ENCODE measurements at places on chromosomes 13 and 19.

- no peak for DNase-seq
Measured at GRCh38 chr13:97648171-97648880, 214.4 kb downstream of the RAP2A start.

DNA sequence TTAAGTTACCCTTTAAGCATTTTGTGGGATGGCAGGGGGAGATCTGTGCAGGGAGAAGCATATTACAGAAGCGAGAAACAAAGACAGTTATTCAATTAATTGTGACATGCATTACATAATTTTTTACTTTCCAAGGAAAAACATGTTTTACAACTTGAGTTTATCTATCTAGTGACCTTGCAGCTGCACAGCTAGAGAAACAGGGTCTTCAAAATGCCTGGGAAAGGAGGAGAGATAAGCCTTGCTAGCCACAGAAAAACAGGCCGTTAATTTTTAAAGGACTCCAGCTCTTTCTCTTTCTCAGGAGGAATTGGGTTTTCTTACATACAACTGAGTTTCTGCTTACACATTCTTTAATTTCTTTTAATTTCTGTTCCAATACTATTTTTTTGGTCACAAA is 14.8 kb upstream of the ZNF431 start:
- DNase-seq, result no peak

DNA sequence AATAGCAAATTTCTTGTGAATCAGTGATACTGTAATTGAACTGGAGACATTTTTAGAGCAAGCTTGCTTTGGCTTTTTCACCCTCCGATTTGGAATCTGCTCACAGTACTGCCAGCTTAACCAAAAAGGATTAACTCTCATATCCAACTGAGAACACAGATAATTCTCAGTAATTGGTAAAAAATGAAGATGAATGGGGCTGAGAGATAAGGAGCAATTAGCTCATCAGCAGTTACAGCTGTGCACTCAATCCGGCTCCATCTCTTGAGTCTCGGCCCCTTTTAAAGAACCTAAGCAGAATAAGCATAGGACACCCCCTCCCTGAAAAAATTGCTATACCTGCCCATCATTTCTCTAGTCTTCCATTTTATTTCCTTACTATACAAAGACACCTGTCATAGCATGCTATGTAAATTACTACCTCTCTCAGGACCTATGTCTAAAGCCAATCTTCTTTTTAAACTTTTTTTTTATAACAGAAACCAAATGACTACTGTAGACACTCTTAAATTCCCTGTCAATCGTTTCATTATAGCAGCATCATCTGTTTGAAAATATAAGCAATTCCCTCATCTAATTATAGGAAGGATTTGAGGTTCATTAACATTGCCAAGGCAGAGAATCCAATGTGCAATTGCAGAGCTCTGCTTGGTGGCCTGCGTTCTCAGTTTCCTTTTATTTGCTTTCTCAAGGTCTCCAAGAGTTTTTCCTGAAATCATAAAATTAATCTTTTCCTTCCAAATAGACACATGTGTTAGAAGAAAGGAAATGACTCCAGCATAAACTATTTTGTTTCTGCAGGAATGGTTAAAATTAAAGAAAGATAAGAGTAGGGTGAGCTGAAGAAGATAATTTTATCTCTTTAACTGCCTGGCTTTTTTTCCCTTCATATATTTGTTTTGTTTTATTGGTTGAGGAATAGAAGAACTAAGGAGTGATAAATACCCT is 242.1 kb downstream of the DACH1 start:
- no peak for DNase-seq

DNA sequence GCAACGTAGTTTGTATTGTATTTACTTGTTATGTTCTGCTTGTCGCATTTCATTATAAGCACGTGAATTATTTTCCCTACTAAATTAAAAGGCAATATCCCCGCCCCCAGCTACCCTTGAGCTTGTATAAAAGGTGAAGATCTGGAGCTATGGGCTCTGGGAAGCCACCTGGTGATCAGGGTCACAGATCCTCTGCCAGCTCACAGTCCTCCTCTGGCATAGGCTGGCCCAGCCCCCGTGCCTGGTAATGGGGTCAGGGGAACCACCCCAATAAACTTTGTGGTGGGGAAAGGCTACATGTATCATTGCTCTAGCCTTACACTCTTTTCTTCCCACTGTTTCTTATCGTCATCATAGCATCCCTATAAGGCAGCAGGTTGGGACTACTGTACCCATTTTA is 190.2 kb upstream of the TSHZ3 start:
- no peak for DNase-seq

GRCh38 chr13:20415306-20415679 is 110.4 kb downstream of the CRYL1 start:
- no peak for DNase-seq

DNA sequence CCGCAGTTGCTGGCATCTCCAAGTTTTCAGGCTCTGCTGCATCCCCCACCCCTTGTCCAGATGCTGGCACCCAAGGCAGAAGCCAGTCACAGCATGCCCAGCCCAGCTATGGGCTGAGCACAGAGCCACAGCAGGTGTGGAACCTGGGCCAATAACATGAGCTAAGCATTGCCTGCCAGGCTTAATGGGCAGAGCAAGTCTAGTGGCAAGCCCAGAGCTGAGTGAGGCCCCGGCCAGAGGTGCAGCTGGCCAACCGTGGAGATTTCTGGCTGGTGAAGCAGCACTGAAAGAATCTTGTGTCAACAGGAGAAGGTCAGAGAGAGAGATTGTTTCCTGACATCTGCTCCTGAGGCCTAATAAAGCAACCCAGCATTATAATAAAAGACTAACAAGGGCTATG is 111.0 kb downstream of the B3GLCT start:
- DNase-seq, result no peak

- DNase-seq, result no peak
Measured at GRCh38 chr13:101572456-101572855, 120.0 kb downstream of the ITGBL1 start.

DNA sequence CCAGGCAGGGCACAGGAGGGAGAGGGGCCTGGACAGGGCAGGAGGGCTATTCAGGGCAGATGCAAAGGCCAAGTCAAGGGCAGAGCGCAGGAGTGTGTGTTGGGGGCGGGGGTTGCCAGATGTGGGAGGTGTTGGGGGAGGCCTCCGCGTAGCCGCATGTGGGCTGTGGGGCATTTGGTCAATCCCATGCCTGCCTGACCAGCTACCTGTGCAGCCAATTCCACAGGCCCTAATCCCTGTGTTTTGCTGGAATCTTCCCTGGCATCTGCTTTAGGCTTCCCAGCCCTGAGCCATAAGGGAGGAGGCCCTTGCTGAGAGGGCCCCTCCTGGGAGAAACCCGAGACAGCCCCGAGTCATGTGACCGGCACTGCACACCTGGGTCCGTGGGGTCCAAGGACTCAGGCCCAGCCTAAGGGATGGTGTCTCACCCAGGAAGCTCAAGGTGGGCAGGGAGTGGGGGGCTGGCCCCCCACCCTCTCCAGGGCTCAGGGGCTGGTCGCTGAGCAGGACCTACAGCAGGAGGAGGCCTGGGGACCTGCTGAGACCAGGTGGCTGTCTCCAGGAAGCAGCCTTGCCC is 20.3 kb downstream of the RFX1 start:
- no peak for DNase-seq

DNA sequence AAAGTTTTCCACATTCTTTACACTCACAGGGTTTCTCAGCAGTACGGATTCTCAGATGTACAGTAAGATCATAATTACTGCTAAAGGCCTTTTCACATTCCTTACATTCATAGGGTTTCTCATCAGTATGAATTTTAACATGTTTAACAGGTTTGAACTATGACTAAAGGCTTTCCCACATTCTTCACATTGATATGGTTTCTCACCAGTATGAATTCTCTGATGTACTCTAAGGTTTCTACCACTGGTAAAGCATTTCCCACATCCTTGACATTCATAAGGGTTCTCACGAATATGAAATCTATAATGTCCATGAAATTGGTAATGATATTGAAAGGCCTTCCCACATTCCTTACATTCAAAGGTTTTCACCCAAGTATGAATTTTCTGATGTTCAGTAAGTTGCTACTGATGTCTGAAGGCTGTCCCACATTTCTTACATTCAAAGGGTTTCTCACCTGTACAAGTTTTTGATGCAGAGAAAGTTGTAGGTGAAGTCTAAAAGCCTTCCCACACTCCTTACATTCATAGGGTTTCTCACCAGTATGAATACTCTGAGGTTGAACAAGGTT is 22.0 kb downstream of the ZNF780B start:
- no peak for DNase-seq

GRCh38 chr13:111911121-111911720 is 155.7 kb upstream of the SOX1 start:
- DNase-seq, result no peak

- no peak for DNase-seq
Measured at GRCh38 chr19:14553042-14553938, 18.6 kb downstream of the NDUFB7 start.

Measured in inflammatory macrophage (primary cell).